NCI-H526 (cell line): ENCODE measurements at places on chromosomes 2 and 18.

DNA sequence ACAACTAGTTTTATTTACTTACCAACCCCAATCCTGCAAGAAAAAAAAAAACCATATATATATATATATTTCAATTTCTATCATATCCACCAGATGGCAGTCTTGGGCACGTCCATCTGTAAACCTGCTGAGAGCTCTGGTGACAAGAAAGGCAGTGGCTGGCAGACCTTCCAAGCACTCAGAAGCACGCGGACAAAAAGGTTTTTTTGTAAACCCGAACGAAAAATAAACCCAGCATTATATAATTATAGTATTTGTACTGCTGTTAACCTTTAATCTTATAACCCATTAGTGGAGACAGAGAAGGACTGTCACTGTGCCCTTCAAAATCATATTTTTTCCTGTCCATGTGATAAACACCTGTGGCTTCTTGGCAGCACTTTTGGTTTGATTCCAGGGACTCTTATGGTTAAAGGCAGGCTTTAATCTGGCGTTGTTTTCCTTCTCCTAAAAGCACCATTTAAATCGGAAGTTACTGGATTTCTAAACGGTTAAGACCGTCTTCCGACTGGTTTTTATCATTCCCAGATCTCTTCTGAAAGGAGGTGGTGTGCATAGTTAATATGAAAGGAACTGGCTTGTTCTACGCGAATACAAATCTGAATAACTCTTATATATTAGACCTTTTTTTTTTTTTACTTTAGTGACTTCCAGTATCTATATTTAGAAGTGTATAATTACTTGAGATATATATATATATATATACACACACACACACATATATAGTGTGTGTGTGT lies 31.0 kb upstream of the SLC3A1 start:
- peak; percentile 46 for DNase-seq

GRCh38 chr2:16127276-16127940 lies 187.1 kb downstream of the MYCN start:
- no peak for DNase-seq

- DNase-seq = no peak
Observed at GRCh38 chr2:2586931-2587330, 255.9 kb upstream of the MYT1L start.

DNA sequence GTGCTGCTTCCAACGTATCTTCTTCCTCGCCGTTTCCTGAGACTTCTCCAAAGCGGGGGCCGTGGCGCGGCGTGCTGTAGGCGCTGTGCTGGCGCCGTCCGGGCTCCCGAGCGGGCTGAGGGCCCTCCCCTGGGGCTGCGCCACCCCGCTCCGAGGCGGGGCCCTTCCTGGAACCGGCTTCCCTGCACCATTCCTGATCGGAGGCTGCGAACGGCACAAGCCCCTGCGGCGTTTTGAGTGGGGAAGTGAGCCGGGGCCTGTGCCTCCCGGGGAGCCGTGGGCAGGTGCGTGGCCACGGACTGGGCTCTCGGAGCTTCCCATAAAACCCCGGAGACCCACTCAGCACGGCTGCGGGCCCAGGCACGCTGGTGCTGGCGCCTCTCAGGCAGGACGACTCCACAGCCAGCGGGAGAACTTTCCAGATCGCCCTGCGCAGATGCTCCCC lies 74.7 kb downstream of the PSMG2 start:
- no peak for DNase-seq

GRCh38 chr2:71473346-71474031 lies 20.1 kb downstream of the DYSF start:
- no peak for DNase-seq

DNA sequence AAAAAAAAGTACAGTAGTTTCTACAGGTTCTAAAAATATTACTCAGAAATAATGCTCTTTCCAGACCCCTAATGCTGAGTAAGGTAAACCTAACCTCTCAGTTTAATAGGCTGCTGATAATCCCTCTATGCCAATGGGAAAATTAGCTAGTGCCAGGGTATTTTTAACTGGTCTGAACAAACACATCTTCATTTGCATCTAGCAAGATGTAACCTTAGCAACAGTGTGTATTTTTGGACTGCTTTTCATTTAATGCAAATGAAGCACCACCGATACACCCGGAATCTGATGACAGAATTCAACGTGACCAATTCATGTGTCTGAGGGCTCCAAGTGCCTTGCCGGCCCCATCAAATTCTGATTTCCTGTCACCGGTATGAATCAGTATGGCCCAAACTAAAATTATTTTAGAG lies 47.4 kb upstream of the CYRIA start:
- peak; percentile 100 for DNase-seq

DNA sequence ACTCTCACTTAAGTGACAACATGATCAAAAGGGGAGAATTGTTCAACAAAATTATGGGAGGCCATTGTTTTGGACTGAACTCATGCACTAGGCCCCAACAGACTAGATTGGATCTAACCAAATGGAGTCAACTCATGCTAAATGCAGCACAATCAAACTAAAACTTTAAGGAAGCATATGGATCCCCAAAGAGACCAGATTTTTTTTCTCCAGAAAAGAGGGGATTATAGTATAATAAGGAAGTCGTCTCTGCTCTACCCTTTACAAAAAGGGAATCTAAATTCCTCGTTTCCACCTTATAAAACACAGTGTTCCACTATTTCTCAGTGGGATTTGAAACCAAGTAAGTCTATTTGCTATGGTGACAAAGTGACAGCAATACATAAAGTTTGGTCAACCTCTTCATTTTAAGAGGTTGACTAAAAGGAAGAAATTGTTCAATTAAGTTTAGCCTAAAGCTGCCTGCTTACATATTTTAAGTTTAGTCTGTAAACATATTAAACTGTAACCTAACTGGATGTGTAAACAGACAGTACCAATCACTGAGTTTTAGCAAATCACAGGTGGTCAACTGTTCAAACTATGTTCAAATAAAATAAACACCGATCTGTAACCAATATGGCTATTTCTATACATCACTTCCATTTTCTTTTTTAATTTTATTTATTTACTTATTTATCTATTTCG lies 40.9 kb upstream of the MAT2A start:
- DNase-seq = no peak

GRCh38 chr2:228516019-228516418 lies 334.5 kb upstream of the SPHKAP start:
- no peak for DNase-seq

DNA sequence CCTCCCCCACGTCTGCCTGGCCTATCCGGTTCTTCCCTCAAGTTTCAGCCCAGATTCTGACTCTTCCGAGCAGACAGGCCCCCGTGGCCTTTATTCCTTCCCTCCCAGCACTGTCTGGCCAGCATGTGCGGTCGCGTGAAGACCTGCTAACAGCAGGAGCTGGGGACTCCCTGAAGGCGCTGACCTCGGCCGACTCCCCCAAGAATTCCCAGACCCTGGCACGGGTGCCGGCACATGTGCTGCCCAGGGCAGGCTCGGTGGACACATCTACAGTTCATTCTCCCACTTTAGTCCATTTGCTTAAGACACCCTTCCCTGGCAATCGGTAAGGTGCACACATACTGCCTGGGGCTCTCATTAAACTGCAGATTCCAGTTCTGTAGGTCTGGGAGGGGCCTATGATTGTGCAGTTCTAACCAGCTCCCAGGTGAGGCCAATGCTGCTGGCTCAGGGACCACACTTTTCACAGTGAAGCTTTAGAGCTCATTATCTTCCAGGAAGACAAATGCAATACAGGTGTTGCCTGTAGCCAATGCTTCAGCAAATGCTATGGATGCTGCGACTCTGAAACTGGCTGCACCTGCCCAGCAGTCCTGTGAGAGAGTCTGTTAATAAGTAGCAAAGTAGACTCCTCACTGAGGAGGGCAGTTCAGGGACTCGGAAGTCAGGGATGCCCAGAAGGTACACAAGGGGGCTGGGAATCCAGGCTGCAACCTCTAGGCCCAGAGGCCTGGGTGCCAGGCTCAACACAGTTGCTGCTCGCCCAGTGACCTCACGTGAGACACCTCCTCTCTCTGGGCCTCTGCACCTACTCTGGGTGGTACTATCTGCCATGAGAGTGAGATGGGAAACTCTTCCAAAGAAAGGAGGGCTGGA lies 45.4 kb upstream of the TAF1B start:
- DNase-seq = peak; percentile 66

GRCh38 chr2:124559236-124559635 lies 534.1 kb downstream of the CNTNAP5 start:
- DNase-seq = no peak

DNA sequence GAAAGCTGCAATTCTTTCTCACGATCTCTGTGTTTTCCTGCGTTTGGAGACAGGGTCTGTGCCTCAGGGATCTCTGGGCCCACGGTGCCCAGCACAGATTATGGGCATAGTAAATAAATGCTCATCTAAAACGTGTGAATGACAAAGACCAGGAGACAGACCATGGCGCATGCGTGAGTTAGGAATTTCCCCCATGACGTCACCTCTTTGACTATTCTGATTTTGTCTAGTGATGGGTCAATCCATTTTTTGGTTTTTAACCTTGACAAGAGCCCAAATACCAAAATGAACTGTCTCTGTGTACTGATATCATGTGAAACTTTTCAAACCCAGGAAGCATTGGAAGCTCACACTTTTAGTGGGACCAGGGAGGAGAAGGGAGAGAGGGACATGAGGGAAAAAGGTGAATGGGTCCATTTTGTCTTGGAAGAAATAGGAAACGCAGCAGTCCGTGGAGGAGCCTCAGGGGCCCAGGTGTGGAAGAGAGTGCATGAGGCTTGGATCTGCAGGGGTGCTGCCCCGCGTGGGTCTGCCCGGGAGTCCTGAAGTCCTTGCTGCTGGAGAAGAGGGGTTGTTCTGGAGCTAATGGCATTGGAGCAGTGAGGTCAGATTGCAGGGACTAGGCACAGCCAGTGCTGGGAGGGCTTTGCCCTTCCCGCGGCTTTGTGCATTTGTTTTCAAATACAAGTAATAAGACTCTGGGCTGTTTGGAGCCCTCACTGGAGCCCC lies 172.2 kb downstream of the ASB1 start:
- no peak for DNase-seq

DNA sequence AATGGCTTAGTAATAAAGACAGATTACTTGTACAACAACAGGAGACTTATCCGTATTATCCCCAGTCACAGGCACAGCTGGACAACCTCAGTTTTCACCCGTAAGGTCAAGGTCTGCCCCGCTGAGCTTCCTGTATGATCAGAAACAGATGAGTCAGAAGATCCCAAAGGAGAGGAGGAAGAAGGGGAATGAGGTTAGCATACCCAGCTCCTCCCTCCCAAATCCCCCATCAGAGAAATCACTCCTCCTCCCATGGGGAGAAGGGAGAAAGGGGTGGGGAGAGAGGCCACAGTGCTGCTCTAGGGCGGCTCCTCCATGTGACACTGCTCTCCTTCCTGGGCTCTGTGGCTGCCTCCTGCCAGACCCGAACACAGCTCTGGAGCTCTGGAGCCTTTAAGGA lies 53.8 kb upstream of the SPTBN1 start:
- no peak for DNase-seq

DNA sequence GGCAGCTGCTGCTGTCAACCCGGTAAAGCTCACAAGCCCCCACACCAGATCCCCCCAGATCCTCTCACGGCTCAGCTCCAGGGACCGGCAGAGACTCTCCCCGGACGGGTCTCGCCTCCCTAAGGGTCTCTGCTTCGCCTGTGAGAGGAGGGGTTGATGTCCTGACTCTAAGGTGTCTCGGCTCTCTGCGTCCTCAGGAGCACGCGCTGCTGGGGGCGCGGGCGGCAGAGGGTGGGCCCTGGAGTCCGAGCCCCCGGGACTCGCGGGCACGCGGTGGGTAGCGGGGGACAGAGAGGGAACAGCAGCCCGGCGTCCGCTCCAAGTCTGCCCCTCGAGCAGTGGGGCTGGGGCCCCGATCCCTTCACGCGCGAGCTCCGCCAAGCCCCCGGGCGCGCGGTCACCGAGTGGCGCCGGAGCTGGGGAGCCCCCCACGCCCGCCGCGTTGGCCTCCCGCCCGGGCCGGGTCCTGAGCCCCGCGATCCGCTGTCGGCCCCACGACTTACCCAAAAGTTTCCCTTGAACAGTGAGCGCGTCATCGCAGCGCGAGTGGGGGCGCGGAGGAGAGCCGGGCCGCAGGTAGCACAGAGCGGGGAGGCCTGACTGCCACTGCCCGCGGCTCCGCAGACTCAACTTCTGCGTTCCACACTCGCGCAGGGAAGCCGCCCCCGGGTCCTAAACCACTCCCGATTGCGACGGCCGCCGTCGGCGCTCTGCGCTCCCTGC lies at the start of gene PSTPIP2:
Gene PSTPIP2 (minus strand): TSS at position 608 of the 723 bp plus-strand sequence. CDS start 72 bp downstream, at position 536.
- no peak for DNase-seq

DNA sequence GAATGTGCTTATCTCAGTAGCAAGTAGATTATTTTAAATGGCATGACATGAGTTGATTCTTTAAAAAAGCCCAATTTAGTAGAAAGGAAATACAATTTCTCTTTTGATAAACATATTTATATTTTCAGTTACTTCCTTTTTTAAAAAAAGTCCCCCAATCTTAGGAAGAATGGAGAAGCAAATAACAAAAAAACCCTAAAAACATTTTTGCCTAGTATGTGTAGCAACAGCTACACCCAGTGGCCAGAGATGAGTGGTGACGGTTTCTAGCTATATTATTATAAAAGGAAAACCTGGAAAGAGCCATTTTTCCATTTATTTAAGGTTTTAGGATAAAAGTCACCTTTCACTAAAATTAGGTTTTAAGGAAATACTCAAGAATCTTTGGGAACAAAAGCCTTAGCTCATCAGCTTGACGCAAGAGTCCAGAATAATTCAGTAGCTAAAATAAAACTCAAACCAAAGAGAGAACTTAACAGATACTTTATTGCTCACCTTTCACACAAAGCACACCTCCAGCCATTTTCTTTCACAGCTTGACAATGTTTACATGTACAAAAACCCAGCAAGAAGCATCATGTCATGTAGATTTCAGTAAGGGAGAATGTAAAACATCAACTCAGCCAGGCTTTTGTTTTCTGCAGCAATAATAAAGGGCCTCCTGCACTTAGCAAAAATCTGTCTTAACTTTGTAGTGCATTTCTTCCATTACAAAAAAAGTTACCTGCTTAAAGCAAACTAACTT lies 15.7 kb downstream of the FAM98A start:
- peak; percentile 17 for DNase-seq
